ENCODE measurements at places on chromosomes 16 and 17.

DNA sequence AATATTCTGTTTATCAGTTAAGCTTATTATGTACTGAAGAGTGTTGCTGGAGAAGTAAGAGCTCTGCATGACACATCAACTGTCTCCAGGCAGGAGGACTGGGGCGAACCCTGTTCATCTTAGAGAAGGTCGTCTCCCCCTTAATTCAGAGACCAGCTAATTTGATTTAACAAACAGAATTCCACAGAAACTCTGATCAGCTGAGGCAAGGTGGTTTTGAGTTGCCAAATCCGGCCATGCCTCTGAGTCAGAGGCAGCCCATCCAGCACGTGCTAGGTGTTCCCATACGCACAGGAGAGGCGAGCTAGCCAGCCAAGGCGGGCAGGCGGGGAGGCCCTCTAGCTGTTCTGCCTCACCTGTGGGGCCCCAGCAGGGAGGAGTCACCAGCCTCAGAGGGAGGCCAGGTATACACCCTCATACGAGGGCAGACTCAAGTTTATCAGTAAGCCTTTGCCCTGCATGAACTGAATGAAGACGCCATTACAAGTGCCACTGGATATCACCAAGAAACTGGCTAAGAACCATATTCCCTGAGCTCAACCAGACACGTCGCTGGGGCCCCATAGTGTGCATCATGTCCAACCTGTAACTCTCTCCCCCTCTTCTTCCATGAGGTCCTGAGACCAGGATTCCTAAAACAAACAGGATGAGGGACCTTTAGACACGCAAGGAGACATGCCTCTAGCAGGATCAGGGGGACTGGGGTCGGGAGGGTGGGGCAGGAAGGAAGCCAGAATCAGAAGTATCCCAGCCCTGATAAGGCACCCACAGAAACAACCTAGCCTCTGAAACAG is 25.7 kb downstream of the STAT5A start:
- H3K4me3 ChIP-seq: no peak overlapping the region
- H3K36me3 ChIP-seq: no peaks in the 10 kb centered on the region
- H3K27ac ChIP-seq: peak overlapping the region; percentile 80
- H3K4me1 ChIP-seq: peaks cover 60% of the 10 kb centered on the region
- DNase-seq: no peak

DNA sequence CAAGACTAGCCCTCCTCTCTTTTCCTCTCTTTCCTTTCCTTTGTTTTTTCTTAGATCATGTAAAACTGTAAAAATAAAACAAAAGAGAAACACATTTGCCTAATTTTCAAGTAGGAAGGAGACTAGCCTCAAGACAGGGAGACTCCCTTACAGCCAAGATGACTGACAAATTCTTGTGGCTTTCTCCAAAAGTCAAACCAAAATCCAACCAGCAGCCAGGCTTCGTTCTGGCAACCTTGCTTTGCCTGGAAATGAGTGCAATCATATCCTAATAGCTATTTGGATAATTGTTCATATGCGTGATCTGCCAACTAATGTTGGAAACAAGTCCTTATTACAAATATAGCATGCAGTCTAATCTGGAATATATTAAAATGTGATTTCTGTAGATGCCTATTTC is 868.9 kb upstream of the SOX9 start:
- no peak overlapping the region for H3K27ac ChIP-seq
- H3K4me3 ChIP-seq: no peak overlapping the region
- no peaks in the 10 kb centered on the region for H3K4me1 ChIP-seq

GRCh38 chr16:728131-728889 is 1.4 kb downstream of the HAGHL start:
- peak overlapping the region; percentile 64 for H3K4me3 ChIP-seq
- H3K4me1 ChIP-seq: peaks cover 13% of the 10 kb centered on the region
- DNase-seq: no peak

GRCh38 chr16:86604436-86605193 is 26.3 kb downstream of the FOXL1 start:
- no peaks in the 10 kb centered on the region for H3K27me3 ChIP-seq
- no peak overlapping the region for H3K27ac ChIP-seq
- H3K4me1 ChIP-seq: no peaks in the 10 kb centered on the region
- H3K4me3 ChIP-seq: no peak overlapping the region
- no peak for DNase-seq
